Ascending aorta (tissue), 2 donors: ENCODE measurements at places on chromosomes 1 and 21.

DNA sequence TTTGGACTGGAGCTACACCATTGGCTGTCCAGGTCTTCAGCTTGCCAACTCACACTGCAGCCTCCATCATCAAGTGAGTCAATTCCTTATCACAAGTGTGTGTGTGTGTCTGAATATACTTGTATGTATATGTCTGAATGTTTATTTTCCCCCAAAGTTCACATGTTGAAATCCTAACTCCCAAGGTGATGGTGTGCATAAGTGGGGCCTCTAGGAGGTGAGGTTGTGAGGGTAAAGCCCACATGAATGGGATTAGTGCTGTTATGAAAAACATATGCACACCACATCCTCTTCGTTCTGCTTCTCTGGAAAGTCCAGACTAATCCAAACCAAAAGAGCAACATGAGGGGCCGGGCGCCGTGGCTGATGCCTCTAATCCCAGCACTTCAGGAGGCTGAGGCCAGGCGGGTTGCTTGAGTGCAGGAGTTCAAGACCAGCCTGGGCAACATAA is 48.7 kb upstream of the LBR start:
- peak; percentile 57 for DNase-seq

DNA sequence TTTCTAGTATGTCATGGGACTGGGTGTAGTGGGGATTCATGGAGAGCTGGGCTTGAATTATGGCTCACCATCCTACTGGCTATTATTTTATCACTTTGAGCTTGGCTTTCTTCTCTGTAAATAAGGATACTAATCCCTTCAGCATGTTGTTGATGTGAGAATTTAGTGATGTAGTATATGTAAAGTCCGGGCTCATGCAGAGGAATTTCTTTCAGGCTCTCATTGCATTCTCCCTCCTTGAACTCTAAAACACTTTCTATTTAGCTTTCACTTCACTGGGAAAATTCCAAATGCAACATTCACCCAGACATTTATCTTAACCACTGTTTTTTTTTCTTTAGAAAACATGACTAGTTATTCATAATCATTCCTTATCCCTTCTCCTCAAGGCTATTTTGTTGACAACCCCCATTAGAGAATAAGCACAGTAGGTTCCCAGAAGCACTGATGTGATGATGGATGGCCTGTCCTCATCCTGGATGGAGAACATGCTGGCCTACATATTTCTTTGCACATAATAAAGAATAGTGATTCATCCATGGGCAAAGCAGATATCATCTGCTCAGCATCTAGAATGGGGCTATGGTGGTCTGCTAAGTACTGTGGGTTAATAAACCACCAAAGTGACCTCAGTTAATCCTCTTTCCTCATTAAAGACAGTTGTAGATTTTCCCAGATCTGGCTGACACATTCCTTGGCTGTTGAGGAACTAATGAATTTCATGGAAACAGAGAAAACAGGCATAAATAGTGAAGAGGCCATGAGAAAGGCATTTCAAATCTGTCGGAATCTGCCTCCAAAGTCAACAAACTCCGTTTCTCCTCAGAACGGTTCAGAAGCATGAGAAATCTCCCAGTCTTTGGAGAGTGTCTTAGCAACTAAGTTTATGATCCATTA is 68.0 kb upstream of the CYP2J2 start:
- DNase-seq: no peak

GRCh38 chr1:63835128-63835527 is 61.3 kb downstream of the ROR1 start:
- DNase-seq: no peak

- no peak for DNase-seq
These were observed 132.5 kb downstream of the ZNF326 start for GRCh38 chr1:90127288-90127953.

GRCh38 chr1:24027838-24028468 is 47.8 kb upstream of the SRSF10 start:
- no peak for DNase-seq

GRCh38 chr21:45003331-45004058 is 63.7 kb downstream of the SLX9 start:
- DNase-seq: no peak

GRCh38 chr1:93434987-93435386 is 12.9 kb upstream of the FNBP1L start:
- no peak for DNase-seq

- DNase-seq: no peak
These were observed 117.2 kb downstream of the DMRTB1 start for GRCh38 chr1:53576381-53576801.

DNA sequence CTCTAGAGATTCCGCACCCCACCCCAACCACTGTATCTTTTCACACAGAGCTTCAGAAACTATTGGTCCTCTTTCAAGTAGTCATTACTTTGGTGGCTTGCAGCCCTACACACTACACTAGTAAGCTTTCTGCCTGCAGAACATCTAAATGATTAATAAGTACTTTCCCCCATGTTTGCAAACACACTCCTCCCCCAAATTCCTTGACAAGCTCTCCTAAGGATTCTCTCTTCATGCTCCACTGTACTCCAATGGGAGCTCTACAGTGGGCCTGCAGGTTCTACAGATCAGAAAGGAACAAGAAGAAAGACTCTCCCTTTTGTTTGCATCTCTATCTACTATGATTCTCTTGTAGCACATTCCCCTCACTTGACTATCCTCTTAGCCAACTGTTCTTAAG is 16.3 kb upstream of the NUF2 start:
- DNase-seq: no peak

- DNase-seq: no peak
These were observed 17.2 kb upstream of the ZBTB8B start for GRCh38 chr1:32447469-32448185.

DNA sequence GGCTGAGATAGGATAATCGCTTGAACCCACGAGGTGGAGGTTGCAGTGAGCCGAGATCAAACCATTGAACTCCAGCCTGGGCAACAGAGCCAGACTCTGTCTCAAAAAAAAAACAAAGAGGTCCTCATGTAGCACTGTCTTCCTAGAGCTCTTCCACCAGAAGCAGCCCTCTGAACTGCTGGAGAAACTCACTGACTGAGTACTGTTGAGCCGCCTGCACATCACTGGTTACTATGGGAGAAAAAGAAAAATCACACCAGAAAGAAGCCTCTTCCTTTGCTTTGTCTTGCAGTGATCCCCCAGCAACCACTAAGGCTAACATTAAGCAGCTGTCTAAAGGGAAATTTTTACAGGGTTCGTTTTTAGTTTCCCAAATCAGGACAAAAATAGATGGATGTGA is 112.9 kb upstream of the LYPLAL1 start:
- no peak for DNase-seq

DNA sequence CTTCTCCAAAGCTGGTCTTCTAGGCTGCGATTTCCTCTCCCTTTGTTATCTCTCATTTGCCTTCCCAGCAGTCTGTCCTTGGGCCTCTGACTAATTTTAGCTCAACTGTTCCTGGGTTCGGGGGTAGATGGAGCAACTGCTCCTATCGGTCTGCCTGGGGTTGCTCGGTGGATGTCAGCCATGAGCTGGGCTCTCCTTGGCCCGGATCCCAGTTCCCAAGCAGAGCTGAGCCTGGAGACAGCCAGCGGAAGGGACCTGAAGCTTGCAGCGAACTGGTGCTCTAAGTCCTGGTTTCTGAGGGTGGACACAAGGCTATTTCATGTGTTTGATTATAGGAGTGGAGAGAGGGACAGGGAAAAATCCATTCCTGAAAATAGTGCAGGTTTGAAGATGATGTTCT is 423.0 kb downstream of the RPS6KC1 start:
- DNase-seq: no peak

- no peak for DNase-seq
These were observed 145.0 kb downstream of the PBX1 start for GRCh38 chr1:164703960-164704411.
